Smooth muscle cell of bladder (primary cell): ENCODE measurements at places on chromosomes 11 and 22. TPM values are rescaled to one million over a fixed set of nuclear protein-coding genes. Genes with fewer than 3 reads are reported as not detected.

Gene DUSP8
- under 0.01 and 0.09 TPM in 2 replicates for total RNA-seq

Gene FOLR3
- total RNA-seq, result 0.14 and 1.2 TPM in 2 replicates

Gene MMP3
- total RNA-seq, result 7.5 and 118 TPM in 2 replicates

Gene OR8G5
- total RNA-seq, result not detected in 2 replicates

Gene SCN3B
- not detected in 2 replicates for total RNA-seq

Gene PRRG4
- total RNA-seq, result under 0.01 and 0.09 TPM in 2 replicates

Gene TST
- 34.2 and 43.7 TPM in 2 replicates for total RNA-seq

Gene UPB1
- total RNA-seq, result 0.18 TPM in 1 of 2 replicates, not detected in the other

Gene SUSD2
- total RNA-seq, result 2.8 and 3.7 TPM in 2 replicates

Gene C11orf42
- not detected in 2 replicates for total RNA-seq

Gene ARVCF
- total RNA-seq, result 4.1 and 4.8 TPM in 2 replicates

Gene PKDREJ
- under 0.01 TPM in 2 replicates for total RNA-seq
